ENCODE measurements at places on chromosomes 3 and 15.

- no peak for DNase-seq
Observed at GRCh38 chr3:61674596-61674995, 113.2 kb downstream of the PTPRG start.

DNA sequence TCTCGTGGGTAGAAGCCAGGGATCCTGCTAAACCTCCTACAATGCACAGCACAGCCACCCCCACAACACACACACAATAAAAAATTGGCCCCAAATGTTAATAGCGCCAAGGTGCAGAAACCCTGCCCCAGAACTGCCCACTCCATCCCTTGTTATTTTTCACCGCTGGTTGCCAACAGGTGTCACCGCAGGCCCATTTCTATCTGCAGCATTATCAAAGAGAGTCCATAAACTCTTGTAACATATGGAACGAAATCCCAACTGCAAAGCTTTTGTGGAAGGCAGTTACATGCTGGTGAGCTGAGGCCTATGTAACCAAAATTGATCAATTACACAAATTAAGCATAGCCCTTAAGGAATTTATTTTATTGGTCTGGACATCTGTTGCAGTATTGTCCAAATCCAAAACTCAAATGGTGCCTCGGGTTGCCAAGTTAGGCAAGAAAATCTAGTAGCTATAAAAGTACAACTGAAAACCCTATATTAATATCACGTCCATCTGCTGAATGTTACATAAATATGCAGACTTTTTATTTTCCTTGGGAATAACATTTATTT, 66.2 kb downstream of the SAMMSON start:
- DNase-seq: no peak

DNA sequence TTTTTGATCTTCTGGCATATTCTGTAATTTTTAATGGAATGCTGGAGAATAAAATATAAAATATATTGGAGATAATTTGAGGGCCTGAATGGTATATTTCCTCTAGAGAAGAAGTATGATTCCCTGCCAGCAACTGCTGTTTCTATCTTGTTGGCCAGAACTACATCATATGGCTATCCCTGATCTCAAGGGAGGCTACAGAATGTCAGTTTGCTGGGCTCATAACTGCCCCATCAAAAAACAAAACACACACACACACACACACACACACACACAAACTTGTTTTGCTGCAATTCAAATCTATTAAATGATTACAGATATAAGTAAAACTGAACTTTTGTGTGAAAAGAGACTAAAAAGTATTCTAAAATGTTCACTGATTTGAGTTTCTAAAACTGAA, 51.0 kb downstream of the RASA2 start:
- no peak for DNase-seq

- DNase-seq: no peak
Observed at GRCh38 chr3:10482631-10483363, 22.6 kb downstream of the ATP2B2 start.

DNA sequence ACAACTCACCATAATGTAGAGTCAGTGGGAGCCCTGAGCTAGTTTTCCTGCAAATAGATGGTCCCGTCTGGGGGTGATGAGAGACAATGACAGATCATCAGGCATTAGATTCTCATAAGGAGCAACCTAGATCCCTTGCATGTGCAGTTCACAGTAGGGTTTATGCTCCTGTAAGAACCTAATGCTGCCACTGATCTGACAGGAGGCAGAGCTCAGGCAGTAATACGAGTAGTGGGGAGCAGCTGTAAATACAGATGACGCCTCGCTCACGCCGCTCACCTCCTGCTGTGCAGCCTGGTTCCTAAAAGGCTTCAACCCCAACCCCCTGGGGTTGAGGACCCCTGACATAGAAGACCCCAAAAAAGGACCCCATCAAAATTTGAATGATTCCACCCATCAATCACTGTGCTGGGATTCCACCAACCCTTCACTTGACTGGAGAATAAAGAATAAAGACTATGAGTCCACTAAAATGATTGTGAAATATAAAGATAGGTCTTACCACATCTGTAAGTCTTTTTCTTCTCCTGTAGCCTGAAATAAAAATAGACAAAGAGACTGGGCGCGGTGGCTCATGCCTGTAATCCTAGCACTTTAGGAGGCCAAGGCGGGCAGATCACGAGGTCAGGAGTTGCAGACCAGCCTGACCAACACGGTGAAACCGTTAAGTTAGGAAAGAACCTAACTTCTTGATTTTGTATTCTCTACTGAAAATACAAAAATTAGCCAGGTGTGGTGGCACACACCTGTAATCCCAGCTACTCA, 9.9 kb upstream of the UBL7 start:
- no peak for DNase-seq

DNA sequence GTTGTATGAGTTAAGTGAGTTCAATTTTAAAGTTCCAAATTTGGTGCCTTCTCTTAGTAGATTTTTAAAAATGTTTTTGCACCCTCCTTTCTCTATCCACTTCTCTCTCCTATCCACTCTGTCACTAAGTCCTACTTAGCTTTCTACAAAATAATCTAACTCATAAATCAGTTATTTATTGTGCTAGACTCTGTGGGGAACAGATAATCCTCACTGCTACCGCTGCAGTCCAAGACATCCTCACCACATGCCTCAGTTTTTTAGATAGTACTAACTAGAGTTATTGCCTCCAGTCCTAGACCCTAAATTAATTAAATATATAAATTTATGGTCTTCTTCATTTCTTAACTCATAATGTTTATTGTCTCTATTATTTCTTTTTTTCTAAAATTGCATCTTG, 576.3 kb downstream of the GRM7 start:
- no peak for DNase-seq

DNA sequence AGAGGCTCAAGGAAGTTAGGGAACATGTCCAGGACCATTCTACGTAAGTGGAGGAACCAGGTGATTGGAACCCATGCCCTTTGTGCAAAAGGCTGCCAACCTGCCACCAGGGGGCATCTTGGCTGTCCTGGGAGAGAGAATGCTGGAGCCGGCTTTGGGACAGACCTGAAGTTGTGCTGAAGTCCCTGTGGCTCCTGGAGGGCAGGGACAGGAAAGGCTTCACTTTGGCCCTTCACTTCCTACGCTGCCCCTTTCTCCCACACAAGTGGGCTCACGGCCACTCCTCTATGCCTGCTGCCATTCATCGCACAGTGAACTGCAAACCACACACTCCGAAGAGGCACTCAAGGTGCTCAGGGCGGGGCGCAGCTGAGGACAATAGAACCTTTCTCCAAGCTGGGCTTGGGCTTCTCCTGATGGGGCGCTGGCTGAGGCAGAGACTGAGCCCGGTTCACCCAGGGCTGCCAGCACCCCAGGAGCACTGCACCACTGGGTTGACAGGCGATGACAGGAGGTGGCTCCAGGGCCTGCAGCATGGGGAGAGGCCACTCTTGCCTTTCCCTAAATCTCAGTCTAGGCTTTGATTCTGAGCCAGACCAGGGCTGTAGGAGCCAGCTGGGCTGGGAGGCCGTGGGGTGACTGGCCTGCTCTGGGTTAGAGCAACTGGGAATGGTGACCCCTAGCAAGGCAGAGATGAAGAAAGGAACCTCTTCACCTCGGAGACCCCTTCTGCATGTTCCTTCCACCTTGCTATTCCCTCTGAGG, 8.4 kb downstream of the SHF start:
- peak; percentile 54 for DNase-seq

- DNase-seq: no peak
Observed at GRCh38 chr15:86885616-86886015, 805.9 kb downstream of the AGBL1 start.

GRCh38 chr3:144358191-144358590, 386.6 kb downstream of the DIPK2A start:
- DNase-seq: no peak

DNA sequence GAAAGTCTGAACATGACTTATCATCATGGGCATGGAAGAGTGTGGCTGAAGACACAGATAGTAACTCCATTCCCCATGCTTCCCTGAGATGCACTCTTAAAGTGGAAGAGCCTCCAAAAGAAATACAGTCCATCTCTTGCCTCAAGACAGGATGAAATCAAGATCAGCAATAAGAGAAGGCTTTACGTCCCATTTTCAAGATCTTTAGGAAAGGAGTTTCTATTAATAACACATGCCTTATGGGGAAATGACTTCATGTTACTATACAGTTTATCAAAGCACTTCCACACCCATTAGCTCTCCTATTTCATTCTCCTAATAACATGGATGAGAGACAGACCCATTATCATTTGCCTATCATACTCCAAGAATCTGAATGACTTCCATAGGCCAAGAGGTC, 6.1 kb upstream of the KBTBD12 start:
- DNase-seq: no peak

DNA sequence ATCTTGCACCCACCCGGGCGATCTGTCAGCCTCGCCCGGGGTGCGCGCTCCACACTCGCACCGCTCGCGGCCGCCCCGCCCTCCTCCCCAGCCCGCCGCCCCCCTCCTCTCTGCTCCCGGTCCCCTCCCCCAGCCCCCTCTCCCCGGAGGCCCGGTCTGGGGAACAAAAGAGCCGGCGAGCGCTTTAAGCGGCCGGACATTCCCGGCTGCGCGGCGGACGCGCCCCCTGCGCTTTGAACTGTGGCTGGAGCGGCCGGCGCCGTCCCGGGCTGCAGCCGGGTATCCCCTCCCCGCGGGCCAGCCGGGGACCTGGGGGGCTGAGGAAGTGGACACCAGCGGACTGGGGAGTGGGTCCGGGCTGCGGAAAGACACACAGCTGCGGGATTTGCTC, at the start of gene IGDCC3:
IGDCC3 (minus strand) TSS at position 27 of the 391 bp plus-strand sequence. CDS start 214 bp downstream, outside the sequence.
- no peak for DNase-seq

- peak; percentile 84 for DNase-seq
Observed at GRCh38 chr15:74799856-74800558, 12.6 kb upstream of the LMAN1L start.

- no peak for DNase-seq
Observed at GRCh38 chr15:57060799-57061198, 142.4 kb downstream of the TCF12 start.

GRCh38 chr3:77251136-77251535, 211.2 kb downstream of the ROBO2 start:
- no peak for DNase-seq

DNA sequence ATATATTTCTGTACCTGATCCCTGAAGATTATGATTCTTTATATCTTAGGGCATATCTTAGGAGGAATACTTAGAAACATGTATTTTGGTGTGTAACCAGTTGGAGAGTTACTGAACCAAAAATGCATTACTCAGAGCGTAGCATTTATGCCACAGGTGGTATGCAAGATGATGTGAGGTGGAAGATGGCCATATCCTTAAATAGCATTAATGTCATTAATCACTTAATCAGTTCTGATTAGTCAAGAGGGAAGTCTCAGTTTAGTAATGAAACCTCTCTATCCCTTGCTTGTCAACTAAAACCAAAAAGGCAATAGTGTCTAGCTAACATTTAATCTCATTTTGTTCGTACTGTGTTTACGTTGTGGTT, 130.5 kb upstream of the PHLDB2 start:
- no peak for DNase-seq

- DNase-seq: peak; percentile 62
Observed at GRCh38 chr15:31200735-31201151, 99.2 kb upstream of the TRPM1 start.

DNA sequence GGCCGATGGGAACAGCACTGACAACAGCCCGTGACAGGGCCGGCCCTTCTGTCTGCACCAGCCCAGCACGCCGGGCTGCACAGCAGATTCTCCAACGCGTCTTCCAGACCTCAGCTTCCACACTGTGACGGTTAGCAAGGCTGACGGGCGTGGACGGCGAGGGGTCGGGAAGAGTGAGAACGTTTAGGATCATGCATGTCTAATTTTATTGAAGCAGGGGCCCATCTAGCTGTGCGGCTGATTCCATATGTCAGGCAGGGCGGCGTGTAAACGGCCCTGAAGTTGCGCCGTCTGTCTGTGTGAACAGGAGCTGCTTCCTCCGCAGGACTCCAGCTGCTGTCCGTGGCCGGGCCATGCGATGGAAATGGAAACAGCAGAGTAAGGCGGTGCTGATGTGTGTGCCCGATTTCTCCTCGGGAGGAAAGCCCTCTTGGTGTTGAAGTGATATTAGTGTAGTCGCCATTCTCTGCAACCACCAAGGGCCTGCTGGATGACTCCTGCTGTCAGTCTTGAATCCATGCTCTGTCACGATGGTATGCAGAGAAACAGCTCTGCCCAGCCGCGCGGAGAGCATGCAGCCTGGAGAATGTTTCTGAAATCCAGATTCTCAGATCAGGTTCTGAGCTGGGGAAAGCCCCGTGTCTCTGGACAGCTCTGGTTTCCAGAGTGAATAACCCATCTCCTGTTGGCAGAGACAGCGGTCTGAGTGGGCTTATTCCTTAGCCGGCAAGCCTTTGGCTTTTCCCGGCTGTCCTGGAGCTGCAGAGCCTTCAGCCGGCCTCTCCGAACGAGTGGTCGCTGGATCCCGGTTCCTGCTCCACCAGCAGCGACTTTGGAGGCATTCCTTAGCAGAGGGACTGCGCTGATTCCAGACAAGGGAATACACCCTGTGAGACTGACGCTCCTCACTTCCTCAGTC, 158.1 kb upstream of the UBE3A start:
- no peak for DNase-seq

GRCh38 chr15:68311464-68311835, 33.9 kb downstream of the FEM1B start:
- DNase-seq: no peak

GRCh38 chr3:135491491-135492205, 473.9 kb upstream of the PPP2R3A start:
- DNase-seq: no peak

All from activated naive CD4-positive, alpha-beta T cell treated with anti-CD3 and anti-CD28 coated beads, Interleukin-2, amount 50 U/mL, for 16 hours (primary cell).